ENCODE measurements at places on chromosomes 13 and 19.

GRCh38 chr13:98915563-98915962 lies 62.3 kb downstream of the DOCK9 start:
- no peak overlapping the region for H3K27ac ChIP-seq
- no peak overlapping the region for H3K4me3 ChIP-seq
- no peaks in the 10 kb centered on the region for H3K27me3 ChIP-seq
- H3K4me1 ChIP-seq: no peaks in the 10 kb centered on the region

- peaks cover 54% of the 10 kb centered on the region for H3K4me1 ChIP-seq
- H3K4me3 ChIP-seq: peak overlapping the region; percentile 97
- H3K36me3 ChIP-seq: no peaks in the 10 kb centered on the region
Observed at GRCh38 chr19:16627193-16627927, 644 bp downstream of the MED26 start.

- H3K36me3 ChIP-seq: no peaks in the 10 kb centered on the region
- H3K27me3 ChIP-seq: peaks cover 95% of the 10 kb centered on the region
- DNase-seq: no peak
- H3K27ac ChIP-seq: no peak overlapping the region
Observed at GRCh38 chr19:50663482-50663790, 14.2 kb downstream of the C19orf81 start.

- H3K36me3 ChIP-seq: no peaks in the 10 kb centered on the region
- no peak for DNase-seq
- H3K27me3 ChIP-seq: no peaks in the 10 kb centered on the region
- H3K4me1 ChIP-seq: peaks cover 2% of the 10 kb centered on the region
Observed at GRCh38 chr13:26977541-26977940, 194.1 kb downstream of the USP12 start.

GRCh38 chr19:46372901-46373490 lies 26.1 kb downstream of the PPP5C start:
- H3K27me3 ChIP-seq: no peaks in the 10 kb centered on the region
- H3K27ac ChIP-seq: peak overlapping the region; percentile 82
- no peak overlapping the region for H3K4me3 ChIP-seq
- peaks cover 21% of the 10 kb centered on the region for H3K36me3 ChIP-seq
- peaks cover 36% of the 10 kb centered on the region for H3K4me1 ChIP-seq

DNA sequence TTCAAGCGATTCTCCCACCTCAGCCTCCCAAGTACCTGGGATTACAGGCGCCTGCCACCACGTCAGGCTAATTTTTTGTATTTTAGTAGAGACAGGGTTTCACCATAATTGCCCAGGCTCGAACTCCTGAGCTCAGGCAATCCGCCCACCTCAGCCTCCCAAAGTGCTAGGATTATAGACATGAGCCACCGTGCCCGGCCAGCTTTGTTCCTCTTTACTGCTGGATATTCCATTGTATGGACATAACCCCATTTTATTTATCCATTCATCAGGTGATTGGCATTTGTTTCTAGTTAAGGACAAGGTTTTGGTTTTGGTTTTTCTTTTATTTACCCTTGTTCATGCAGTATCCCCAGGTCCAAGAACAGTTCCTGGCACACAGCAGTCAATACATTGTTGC lies 4.1 kb upstream of the RPS9 start:
- peaks cover 17% of the 10 kb centered on the region for H3K4me1 ChIP-seq
- H3K36me3 ChIP-seq: peaks cover 26% of the 10 kb centered on the region
- H3K27me3 ChIP-seq: no peaks in the 10 kb centered on the region
- no peak for DNase-seq
- no peak overlapping the region for H3K27ac ChIP-seq
- no peak overlapping the region for H3K4me3 ChIP-seq

DNA sequence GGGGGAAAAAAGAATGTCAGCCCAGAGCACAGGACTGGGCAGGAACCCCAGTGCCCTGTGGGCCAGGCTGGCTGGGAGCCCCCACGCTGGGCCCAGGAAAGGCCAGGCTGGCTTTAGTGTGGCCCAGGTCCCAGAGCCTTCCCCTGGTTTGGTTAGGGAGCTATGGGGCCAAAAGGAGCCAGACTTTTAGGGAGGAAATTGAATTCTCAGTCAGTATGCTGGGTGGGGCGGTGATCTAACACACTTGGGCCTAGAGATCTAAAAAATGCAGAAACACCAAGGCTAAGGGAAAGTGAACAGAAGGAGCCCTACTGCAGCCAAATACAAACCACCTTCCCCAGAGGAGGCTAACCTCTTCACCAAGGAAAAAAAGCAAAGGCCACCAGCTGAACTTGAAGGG lies 137.5 kb downstream of the CRYL1 start:
- no peak overlapping the region for H3K27ac ChIP-seq
- no peaks in the 10 kb centered on the region for H3K4me1 ChIP-seq
- H3K36me3 ChIP-seq: no peaks in the 10 kb centered on the region
- DNase-seq: peak; percentile 19
- H3K27me3 ChIP-seq: no peaks in the 10 kb centered on the region

DNA sequence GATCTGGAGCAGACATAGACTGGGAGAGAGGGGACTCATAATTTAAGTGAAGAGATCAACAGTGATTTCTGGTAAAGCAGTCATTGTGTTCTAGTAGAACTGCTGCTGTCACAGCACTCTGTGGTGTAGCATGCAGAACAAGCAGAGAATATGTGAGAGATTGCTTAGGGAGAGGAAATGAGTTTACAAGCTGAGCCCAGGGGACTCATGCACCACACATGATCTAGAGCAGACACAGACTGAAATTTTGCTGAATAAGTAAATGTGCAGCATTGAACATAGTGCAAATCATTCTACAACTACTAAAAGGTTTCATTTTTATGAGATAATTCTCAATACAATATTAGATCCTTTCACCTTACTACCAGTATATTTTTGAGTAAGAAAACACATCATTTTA lies 125.7 kb downstream of the MYO16 start:
- H3K4me3 ChIP-seq: no peak overlapping the region
- H3K36me3 ChIP-seq: no peaks in the 10 kb centered on the region
- no peaks in the 10 kb centered on the region for H3K27me3 ChIP-seq
- no peaks in the 10 kb centered on the region for H3K4me1 ChIP-seq
- H3K27ac ChIP-seq: no peak overlapping the region
- DNase-seq: peak; percentile 53
